Stimulated activated CD8-positive, alpha-beta memory T cell treated with anti-CD3 and anti-CD28 coated beads, Interleukin-2, amount 100 ng/mL, for 1 hour (primary cell): ENCODE measurements at places on chromosomes 4 and X.

DNA sequence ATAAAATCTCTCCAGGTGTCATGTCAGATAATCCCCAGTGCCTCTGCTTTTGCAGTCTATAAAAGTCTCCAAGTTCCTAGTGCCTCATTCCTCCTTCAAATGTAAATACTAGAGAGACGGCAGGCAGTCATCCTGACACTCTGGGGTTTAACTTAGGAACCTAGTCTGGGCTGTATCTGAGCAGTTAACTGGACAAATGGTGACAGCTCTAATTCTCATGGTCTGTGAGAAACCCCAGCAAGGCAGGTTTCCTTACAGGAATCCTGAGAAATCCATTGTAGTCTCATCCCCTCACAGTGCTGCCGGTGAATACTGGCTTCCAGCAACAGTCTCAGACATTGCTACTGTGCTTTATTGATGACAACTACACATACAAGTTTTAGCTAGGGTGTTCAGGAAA lies 246.8 kb downstream of the SNCA start:
- no peak for DNase-seq

DNA sequence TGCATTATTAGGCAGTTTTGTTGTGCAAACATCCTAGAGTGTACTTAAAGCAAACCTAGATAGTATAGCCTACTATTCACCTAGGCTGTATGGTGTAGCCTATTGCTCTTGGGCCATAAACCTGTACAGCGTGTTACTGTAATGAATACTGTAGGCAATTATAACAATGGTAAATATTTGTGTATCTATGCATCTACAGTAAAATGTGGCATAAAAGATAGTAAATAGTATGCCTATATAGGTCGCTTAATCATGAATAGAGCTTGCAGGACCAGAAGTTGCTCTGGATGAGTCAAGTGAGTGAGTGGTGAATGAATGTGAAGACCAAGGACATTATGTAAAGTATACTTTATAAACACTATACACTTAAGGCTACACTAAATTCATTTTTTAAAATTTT lies 16.6 kb downstream of the USO1 start:
- no peak for DNase-seq

DNA sequence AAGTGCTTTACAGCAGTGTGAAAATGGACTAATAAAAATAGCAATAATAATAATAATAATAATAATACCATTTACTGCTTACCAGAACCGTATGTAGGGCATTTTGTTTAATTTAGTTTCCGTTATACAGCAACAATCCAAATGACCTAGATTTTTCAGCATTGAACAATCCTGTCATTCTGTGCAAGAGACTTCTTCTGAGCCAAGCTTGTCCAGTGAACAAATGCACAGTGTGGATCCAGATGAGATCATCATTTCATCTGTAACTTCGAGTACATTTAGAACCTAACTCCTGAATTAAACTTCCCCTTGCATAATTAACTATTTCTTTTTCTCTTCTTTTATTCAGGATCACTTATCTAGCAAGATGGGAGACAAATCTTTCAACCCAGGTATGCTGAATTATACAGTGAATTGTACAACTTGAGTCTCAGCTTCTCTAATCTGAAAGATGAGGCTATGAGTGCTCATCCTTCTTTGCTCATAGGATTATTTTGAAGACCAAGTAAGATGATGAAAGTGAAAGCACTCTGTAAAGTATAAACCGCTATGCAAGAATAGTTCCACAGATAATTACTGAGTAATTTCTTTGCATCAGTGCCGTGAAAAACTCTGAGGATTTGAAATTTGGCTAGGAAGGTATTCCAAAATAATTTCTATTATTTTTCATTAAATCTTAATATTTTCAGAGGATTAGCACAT lies 6.6 kb downstream of the CLNK start:
- no peak for DNase-seq

GRCh38 chr4:24582235-24582832 lies 2.0 kb downstream of the DHX15 start:
- DNase-seq: no peak

DNA sequence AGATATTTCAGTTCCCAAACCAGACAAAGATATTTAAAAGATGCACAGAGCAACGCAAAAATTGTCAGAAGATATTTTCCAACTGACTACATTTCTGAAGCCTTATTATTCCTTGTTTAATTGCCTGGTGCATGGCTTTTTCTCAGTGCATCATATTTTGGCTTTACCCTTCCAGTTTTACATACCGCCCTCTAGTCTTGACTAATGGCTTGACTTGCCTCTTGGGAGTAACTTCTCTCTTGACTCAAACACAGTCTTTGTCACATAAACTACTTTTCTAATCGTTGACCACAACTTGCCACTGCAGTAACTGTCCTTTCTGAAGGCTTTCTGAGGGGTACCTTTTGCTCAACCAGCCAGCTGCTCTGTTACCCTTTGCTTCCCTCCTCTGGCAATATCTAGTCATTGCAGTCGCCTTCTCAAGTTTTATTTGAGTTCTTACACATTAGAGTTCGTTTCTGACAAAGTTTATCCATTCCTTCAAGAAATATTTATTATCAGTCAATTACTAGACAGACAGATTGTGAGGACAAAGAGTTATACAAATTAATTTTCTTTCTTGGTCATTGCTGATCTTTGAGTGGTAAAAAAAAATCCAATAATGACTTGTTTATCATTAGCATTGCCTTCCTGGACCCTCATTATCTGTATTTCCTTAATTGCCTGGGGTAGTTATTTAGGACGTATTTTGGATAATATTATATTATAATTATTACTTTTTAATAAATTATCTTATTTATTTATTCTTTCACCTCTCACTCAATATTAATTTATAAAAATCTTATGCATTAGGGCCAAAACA lies 506.9 kb upstream of the PCDH10 start:
- no peak for DNase-seq

DNA sequence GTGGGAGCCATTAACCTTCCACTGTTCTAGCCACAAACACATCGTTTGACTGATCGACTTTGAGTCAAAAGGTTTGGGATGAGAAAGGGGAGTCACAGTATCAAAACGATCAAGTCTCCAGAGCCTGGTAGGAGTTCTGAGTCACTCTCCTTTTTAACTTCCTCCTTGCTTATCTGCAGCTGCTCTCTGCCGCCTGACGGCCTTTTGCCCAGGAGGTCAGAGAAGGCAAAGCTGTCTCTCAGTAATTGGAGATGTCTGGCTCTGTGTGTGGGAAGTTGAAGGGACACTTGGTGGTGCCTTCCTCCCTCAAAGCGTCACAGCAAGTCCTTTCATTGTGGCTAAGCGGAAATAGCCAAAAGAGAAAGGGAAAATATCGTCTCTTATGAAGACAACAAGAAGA lies 63.1 kb downstream of the ANOS1 start:
- no peak for DNase-seq

DNA sequence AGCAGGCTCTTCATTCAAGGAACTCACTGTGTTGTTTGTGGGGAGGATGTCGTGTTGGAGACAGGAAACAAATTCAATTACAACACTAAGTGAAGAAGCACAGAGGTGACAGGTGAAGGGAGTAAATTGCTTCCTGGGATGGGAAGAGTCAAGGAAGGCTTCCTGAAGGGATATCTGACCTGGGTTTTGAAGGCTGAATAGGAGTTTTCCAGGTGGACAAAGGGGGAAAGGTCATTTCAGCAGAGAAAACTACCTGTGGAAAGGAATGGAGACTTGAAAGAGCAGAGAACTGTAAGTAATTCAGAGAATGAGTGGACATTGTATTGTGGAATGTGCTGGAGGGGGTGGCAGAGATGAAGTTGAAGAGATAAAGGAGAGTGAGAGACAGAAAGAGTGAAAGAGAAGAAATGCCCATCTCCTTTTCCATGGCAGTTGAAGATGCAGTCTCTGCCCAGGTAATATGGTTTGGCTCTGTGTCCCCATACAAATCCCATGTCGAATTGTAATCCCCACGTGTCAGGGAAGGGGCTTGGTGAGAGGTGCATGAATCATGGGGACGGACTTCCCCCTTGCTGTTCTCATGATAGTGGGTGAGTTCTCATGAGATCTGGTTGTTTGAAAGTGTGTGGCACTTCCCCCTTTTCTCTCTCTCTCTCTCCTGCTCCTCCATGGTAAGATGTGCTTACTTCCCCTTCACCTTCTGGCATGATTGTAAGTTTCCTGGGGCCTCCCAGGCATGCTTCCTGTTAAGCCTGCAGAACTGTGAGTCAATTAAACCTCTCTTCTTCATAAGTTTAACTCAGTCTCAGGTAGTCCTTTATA lies 205.7 kb upstream of the BCOR start:
- no peak for DNase-seq

DNA sequence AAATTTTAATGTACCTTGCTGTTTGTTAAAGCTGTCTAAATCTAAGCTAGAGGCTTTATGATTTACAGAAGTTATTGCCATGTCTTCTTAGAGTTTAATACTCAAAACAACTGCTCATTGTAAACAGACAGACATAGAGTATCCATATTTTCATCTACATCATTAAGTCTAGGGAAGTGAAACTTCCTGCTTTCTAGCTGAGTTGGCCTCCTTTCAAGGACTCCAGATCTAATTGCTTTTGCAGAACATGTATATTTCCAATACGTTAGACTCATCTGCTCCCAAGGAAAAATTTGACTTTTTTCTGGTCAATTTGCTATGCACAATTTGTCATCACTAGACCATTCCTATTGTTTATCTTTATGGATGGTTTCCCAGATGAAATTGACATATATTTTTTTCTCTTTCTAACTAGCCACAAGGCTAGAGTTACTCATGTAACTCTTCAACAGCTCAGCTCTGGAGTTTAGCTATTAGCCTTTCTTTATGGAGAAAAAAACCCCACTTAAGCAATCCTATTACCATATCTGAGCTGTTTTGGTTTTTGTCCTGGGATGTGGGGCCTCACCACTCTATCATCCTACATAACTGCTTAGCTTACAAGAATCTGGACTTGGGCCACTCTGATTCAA lies 122.9 kb downstream of the PPA2 start:
- DNase-seq: no peak

DNA sequence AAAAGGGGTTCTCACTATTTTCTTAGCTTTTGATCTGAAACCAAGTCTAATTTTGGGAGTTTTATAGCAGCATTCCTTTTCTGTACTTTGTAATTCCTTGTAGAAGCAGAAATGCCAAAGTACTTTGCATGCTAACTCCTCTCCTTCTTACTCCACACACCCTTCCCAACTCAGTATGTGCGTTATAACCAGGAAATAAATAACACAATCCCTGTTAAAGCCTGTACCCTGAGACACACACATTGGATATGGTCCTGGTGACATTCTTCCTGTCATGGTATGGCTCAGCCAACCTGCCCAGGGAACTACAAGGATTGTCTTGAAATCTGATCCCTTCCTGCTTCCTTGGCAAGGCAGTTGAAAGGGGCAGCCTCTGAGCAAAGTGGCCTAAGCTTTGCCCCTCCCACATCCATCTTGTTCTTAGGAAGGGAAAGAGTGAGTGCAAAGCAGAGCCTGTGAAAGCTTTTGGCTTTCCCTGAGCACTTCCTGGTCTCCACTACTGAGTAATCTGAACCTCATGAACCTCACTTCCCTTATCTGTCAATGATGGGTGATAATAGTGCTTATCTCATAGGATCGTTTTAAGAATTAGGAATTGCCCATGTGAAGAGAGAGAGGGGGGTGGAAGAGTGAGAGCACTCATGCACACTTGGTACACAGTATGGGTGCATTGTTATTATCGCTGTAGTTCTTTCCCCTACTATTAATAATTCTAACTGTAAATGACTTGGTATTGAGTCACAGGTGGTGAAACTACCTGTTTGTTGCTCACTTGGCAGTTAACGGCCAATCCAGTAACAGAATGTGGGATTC lies 109.3 kb downstream of the AFF2 start:
- no peak for DNase-seq

DNA sequence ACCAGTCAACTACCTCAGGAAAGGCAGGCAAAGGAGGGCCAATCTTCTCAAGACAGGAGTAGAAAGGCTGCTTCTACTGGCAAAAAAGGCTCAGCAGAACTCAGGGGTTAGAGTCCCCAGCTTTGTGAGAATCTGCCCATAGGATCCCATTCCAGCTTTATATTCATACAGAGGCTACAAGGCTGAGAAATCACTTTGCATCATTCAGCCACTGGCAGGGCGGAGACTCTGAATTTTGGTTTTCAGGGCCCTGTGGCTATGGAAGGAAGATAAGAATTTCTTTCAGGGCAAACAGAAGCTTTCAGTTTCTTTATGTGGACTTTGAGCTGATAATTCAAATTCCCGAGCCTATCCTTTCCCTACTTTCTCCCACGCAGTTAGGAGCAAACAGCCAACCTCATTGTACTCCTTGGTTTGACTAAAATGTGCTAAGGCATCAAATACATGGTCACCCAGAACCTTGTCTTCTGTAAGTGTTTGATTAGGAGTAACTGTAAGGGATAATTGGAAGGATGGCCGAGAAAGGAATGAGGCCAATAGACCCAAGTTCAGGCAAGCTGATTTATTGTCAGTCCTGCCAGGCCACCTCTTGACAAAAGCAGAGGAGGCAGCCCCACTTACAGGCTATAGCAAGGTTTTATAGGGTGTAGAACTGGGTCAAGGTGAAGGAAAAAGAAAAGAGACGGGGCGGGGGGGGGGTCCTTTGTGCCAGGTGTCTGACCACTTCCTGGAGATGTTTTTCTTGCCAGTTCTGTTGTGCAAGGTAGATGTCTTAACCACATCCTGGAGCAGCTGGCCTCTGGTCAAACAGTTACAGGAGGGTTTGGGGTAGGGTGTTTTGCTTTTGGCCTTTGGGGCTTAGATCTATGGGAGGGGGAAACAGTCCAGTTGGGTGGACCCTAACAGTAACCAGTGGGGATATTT lies 165.3 kb upstream of the PPP1R2C start:
- no peak for DNase-seq

- DNase-seq: no peak
Measured at GRCh38 chrX:47808904-47809788, 27.6 kb upstream of the ZNF81 start.

DNA sequence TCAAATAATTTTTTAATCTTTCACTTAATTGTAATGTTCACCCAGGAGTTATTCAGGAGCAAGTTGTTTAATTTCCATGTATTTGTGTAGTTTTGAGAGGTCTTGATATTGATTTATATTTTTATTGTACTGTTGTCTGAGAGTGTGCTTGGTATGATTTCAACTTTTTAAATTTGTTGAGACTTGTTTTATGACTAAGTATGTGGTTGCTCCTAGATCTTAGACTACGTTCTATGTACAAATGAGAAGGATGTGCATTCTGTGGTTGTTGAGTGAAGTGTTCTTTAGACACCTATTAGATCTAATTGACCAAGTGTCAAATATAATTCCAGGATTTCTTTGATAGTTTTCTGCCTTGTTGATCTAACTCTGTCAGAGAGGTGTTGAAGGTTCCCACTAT lies 353.3 kb upstream of the GNPDA2 start:
- DNase-seq: no peak
